NCI-H2081 treated with DMSO at 0.1 percent for 48 hours (cell line): ENCODE measurements at places on chromosomes 13 and 19.

DNA sequence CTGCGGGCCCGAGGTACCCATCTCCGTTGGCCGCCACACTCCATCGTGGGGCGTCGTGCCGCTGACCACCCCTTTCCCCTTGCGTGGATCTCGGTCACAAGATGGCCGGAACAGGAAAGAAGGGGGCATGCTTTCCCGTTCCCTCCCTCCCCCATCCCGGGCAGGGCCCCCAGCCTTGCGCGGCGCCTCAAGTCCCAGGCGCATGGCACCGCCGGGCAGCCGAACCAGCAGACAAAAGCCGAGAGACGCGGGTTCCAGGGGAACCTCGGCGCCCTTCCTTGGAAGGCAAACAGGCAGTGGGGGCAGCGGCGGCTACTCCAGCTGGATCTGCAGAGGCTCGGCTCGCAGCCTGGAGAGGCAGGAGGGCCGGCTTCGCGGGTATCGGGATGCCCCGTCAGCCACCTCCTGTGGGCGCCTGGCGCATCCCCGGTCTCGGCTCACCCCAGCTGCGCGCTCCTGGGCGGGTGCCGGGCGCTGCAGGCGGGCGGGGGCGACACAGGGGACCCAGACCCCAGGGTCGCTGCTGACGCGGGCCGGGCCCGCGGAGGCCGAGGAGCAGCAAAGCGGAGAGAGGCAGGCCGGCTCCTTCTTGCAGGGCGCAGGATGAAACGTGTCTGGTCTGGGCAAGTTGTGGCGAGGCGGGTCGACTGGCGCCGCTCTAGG, 439 bp downstream of the DZIP1 start:
- no peak for DNase-seq

- no peak for DNase-seq
These were observed 41.4 kb downstream of the ZNF726 start for GRCh38 chr19:23956051-23956450.

DNA sequence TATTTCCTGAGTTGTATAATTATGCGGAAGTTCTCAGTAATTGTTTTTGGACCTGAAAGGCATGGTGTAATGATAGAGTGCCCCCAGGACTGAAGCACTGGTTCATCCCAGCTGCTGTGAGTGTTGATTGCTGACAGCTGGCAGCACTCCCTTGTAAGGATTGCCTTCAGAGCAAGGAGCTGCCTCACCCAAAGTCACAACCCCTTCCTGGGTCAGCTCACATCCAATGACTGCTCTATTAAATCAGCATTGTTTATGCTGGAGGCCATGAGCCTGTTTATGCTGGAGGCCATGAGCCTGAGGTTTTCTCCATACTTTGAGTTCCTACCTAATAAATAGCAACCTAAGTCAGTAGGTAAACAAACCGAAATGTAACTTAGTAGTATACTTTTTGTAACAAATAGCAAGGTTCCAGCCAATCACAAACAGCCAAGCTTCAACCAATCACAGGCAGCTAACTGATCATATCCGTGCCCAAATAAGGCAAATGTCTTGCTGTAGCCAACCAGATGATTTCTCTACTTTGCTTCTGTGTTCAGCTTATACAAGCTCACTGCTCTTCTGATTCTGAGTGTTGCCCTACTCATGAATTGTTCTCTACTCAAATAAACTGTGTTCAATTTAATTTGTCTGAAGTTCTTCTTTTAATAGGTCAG, 11.7 kb upstream of the SPACA6 start:
- DNase-seq = no peak

- DNase-seq = no peak
These were observed 730 bp upstream of the ABCC4 start for GRCh38 chr13:95301968-95302393.

GRCh38 chr13:31320946-31321345, 121.2 kb downstream of the B3GLCT start:
- DNase-seq = no peak

DNA sequence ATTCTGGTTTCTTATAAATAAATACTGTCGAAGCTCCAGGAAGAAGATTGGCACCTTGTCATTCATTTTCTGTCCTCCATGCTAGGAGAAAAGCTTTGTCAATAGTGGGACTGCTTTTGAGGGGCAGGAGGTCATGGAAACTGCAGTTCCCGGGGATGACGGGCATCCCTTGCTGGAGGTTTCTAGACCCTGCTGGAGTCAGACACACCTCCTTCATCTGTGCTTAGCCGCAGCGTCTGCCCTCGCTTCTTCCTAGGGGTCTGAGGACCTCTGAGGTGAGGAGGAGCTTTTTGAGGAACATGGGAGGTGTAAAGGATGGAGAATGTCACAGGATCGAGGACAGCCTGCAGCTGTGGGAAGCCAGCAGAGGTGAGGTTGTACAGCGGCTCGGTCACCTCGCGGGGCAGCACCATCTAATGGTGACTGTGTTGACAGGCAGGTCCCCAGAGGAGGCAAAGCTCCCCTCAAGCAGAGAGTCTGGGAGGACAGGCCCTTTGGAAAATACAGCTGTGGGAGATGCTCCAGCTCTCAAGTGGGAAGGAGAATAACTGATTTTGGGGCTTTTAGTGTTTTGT, 172.7 kb upstream of the RNF113B start:
- DNase-seq = no peak

DNA sequence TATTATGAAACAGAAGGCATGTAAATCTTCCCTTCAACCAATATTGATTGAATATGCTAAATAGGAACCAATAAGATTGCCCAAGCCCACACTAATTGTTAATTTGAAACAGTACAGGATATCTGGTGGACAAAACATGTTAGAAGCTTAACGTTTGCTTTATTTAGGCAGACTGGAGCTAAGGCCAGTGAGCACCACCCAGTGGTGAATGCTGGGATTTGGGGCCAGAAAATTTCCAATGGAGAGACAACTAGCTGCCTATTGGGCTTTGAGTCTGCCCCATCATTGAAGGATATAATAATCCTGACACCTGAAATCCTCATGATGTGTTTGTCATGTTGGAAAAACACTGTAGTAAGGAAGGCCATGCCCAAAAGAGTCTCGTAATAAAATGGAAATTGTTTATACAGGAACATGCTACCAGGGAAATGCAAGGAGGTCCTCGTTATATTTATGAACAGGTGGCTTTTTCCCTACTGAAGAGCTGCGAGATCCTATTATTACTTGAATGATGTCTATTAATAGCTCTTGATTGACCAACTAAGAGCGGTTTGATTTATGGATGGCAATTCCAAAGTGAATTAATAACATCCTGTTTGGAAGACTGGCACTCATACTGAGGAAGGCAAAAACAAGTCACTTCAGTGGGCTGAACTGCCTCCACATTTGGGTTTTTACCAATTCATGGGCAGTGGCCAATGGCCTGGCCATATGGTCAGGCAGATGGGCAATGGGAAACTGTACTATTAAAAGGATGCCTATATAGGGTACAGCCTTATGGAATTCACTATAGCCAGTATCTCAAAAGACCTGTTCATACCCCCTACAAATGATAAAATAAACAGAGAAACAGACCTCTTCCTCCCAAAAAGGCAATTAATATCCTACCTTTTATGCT, 8.7 kb downstream of the SIGLECL1 start:
- no peak for DNase-seq

DNA sequence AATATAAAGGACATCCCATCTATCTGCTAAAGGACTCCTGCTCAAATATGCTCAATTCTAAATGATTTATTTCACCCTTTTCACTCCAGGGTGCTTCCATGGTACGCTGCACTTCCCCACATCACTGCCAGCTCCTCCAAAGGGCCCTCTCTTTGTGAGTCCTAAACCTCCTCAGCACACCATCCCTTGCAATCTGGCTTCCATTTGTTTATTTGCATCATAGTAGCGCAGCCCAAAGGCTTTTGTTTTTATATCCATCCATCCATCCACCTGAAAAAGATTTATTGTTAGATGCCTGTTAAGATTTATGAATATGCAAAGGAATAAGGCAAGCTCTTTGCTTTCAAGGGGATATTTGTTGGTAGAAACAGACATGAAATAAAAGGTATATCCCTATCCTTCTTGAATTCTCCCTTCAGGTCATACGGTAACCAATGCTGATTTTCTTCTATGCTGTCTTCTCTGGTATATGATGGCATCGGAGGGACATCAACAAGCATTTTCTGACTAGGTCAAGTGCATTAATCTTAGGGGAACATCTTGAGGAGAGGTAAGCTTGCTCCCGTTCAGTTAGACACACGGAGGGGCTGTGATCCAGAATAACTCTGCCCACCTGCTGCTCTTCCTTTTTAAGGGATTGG, 397.6 kb downstream of the LIG4 start:
- DNase-seq = no peak

DNA sequence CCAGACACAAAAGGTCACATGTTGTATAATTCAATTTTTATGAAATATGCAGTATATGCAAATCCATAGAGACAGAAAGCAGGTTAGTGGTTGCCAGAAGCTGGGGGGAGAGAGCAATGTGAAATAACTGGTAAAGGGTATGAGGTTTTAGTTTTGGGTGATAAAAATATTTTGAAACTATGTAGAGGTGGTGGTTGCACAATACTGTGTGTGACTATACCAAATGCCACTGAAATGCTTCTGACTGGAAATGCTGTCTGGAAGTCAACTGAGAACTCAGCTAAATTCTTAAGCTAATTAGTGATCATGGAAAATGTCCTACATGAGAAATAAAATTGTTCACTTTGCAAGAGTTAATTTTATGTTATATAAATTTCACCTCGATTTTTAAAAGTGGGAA, 65.3 kb upstream of the RXFP2 start:
- no peak for DNase-seq

- DNase-seq = no peak
These were observed 141.5 kb downstream of the TDRD3 start for GRCh38 chr13:60538566-60538965.

DNA sequence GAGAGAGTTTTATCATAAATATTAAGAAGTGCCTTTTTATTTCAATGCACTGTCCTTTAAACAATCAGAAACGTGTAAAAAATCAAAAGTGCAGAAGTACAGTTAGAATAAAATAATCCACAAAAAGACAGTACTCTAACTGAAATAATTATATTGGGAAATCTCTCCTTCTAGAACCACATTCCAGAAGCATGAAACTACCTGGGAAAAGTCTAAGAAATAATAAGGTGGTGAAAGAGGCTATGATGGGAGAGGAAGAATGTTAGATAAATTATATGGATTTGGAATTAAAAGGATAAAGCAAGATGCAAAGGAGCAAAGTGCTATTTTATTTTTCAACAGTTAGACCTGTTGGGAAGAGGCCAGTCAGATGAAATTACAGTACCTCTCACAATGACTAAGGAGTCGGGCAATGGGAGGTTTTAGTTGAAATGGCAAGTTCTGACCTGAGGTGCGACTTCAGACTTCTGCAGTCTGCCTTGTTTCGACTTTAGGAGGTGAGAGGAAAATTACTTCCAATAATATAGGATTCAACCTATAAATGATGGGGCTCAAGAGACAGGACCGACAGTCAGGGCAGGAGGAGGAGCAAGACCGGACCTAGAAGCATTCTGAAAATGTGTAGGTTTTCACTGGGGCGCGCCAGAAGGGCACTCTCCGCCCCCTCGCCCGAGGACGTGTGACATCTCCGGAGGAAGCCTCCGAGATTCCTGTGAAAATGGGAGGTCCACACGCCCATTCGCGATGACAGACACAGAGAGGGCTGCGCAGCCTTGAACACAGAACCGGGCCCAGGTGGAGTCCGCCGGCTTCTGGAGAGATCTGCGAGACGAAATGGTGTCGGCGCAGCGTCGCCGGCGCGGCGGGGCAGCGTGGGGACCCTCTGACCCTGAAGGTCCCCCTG, 717 bp downstream of the SPRYD7 start:
- no peak for DNase-seq

DNA sequence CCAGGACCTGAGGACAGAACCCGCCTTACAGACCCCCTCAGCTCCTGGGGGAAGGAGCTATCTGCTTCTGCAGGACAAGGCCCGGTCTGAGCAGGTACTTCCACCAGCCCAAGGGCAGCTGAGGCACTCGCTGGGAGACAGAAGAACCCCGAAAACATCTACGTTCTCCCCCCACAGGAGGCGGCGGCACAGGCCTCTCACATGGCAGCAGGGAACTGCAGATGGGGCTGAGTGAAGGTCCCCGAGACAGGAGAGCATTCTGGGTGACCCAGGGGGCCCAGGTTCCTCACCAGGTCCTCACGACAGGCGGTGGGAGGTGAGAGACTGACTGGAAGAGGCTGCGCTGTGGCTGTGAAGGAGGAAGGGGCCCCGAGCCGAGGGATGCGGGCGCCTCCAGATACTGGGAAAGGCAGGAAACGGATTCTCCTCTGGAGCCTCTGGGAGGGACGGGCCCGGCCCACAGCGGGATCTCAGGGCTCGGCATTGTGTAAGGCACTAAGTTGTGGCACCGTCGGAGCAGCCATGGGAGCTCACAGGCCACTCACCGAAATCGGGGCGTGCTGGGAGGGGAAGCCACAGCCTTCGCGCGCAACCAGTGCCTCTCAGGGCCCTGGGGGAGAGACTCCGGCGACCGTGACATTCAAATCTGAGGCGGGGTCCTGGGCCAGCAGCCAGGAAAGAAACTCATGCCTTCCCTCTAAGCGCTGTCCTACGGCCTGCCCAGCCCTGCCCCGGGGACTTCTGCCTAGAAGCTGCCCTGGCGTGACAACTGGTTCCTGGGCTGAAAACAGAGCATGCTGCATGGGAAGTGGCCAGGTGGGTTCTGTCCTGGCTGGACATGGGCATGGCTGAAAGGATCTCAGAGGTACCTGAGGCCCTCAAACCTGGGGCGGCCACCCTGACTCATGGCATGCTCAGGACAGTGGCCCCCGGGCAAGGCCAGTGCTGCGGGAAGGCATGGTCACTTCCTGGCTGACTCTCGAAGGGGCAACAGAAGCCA, 14.0 kb downstream of the RPL36 start:
- DNase-seq = no peak

DNA sequence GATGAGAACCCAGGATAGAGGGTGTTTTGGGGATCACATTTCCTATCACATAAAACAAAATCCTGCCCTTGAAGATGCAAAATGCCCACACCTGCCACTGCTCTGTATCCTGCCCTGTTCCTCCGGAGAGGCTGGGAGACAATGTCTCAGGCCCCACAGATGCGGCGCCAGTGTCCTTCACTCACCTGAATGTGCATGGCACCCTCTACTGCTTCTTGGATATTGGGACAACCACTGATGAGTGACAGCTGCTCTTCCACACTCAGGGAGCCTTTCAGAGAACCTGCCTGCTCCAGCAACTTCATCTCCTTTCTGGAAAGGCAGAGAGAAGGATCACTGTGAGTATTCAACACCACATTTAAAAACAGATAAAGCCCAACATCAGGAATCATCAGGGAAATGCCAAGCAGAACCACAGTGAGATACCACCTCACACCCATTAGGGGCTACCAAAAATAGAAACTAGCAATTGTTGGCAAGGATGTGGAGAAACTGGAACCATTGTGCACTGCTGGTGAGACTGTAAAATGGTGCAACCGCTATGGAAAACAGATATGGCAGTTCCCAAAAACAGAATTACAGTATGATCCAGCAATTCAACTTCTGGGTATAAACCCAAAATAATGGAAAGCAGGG, 36.4 kb downstream of the CRYL1 start:
- no peak for DNase-seq
